ENCODE measurements at places on chromosomes 1 and 21. TPM values are rescaled to one million over a fixed set of nuclear protein-coding genes. Genes with fewer than 3 reads are reported as not detected.

FAM110D gene
- total RNA-seq: 0.07 TPM

SPATA45 gene
- total RNA-seq: not detected

FHAD1 gene
- not detected for total RNA-seq

DNA sequence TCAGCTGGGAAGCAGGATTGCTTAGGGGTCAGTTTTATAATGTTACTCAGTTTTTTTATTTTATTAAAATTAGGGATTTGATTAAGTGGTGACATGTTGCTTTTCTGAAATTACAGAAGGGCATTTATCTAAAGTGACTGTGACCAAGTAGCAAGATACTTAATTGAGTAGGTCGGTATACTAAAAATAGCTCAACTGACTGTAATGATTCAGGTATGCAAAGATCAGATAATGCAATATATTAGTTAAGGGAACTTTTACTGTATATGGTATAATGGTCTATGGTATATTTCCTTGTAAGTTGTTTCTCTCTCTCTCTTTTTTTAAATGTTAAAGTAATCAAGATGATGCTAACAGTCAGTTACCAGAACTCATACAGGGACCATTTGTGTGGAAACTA, 26.2 kb downstream of the RLF start:
- no peak for DNase-seq

- no peak for DNase-seq
Measured at GRCh38 chr1:232911027-232911599, 39.3 kb upstream of the NTPCR start.

GRCh38 chr1:91693557-91693956, 192.4 kb downstream of the TGFBR3 start:
- DNase-seq: no peak

DNA sequence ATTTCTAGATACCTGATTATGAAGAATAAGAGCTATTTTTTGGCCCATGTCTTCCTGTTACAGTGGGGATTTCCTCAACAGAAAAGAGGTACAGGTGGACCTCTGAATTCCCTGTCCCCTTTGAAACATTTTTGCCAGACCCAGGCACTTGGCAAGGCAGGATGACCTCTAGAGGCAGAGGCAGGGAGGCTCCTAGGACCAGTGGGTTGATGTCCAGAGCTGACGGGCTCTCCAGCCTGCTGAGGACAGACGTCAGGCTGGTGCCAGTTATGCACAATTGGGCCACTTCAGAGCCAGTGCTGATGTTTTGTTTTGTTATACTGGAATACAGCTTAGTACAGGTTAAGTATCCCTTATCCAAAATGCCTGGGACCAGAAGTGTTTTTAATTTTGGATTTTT, 18.5 kb upstream of the A3GALT2 start:
- DNase-seq: no peak

All from activated T-helper 2 cell treated with anti-CD3 and anti-CD28 coated beads, Interferon-gamma antibody, Interleukin-2, Interleukin-4, amounts not matched to agents 10 μg/mL and 5 μg/mL and 100 μg/mL, durations not matched to agents 14 hours and 24 hours and 36 hours (primary cell).